Central memory CD4-positive, alpha-beta T cell (primary cell): ENCODE measurements at places on chromosomes 7 and 10.

GRCh38 chr7:97006055-97006815, 882 bp downstream of the DLX6 start:
- peak; percentile 37 for DNase-seq

DNA sequence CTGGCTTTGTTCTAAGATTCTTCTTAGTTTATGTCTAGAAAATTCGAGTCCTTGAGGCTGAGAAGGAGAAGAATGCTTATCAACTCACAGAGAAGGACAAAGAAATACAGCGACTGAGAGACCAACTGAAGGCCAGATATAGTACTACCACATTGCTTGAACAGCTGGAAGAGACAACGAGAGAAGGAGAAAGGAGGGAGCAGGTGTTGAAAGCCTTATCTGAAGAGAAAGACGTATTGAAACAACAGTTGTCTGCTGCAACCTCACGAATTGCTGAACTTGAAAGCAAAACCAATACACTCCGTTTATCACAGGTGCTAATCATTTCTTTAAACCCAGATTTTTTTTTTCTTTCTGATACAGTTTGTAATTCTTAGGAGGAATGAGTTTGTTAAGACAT, 6.7 kb downstream of the CEP55 start:
- DNase-seq: no peak

DNA sequence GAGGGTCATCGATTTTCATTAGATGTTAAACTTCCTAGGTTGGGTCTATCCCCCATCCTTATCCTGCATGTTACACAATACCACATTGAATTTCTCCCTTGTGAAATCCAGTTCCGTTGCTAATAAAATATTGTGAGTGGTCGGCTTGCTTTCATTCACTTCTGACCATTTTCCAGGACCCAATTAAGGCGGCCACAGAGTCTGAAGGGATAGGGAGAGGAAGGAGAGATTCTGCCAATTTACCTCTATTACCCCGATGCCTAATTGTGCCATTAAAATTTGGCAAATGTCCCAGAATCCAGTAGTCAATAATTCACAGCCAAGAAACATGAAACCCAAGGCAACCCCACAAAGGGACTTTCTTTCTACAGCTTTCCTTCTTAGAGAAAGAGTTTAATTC, 129.9 kb downstream of the IPMK start:
- DNase-seq: no peak

DNA sequence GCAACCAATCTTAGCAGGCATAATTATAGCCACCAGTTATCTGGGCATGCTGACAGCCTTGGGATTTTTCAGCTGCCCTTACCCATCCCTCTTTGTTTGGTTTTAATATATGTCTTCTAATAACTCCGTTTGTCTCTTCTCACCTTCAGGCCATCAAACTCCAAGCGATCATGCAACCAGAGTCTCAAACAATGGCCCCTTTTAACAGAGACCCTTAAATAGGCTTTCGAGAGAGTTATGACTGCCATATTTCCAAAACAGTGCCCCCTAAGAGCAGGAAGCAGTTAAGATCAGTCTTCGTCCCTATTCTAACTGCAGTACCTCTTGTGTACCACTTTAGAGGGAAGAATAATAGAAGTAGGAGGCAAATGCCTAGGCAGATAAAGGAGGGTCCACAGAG, 157.5 kb downstream of the DGKB start:
- no peak for DNase-seq

DNA sequence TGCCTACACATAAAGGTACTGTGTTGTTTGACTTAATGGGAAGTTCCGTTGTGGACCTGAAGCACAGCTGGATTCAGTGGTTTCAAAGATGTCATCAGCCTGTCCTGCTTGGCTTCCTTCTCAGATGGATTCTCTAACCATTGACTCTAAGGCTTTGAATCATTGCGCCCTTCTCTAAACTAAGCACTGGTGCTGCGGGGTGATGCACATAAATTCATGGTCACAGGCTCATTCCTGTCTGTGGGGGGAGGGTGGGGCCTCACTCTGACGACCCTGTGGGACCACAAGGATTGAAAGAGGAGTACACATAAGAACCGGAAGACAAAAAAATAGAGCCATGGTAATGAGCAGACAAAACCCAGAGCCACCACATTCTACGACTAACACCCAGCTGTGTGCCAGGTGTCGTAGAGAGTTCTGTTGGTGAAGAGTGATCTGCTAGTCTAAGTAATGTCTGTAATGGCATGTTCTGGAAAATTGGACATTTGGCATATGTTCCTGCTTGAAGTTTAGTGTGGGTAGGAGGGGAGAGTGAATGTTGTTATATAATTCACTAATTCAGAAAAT, 97.3 kb upstream of the YAE1 start:
- no peak for DNase-seq

- DNase-seq: no peak
Measured at GRCh38 chr7:71974611-71975010, 437.5 kb downstream of the CALN1 start.

- DNase-seq: no peak
Measured at GRCh38 chr7:125465527-125465926, 535.9 kb upstream of the POT1 start.

- no peak for DNase-seq
Measured at GRCh38 chr10:86349474-86349873, 17.1 kb downstream of the GRID1 start.

DNA sequence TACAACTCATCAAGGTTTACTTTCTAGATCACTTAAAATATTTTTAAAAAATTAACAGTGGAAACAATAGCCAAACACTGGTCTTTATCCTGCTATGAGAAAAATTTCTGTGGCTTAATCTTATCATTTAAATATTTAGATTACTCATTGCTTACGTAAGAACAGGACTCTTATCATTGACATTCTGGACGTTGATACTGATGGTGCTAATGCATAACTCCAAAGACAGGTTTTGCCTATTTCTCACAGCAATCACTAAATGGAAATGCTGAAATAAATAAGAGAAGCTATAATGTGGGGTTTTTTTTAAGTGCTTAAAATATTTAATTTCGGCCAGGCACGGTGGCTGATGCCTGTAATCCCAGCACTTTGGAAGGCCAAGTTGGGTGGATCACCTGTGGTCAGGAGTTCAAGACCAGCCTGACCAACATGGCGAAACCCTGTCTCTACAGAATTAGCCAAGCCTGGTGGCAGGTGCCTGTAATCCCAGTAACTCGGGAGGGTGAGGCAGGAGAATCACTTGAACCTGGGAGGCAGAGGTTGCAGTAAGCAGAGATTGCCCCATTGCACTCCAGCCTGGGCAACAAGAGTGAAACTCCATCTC, 195.0 kb downstream of the HGF start:
- DNase-seq: no peak

- DNase-seq: no peak
Measured at GRCh38 chr10:34498821-34499220, 316.3 kb downstream of the PARD3 start.

- DNase-seq: no peak
Measured at GRCh38 chr10:3976718-3977117, 191.7 kb upstream of the KLF6 start.

DNA sequence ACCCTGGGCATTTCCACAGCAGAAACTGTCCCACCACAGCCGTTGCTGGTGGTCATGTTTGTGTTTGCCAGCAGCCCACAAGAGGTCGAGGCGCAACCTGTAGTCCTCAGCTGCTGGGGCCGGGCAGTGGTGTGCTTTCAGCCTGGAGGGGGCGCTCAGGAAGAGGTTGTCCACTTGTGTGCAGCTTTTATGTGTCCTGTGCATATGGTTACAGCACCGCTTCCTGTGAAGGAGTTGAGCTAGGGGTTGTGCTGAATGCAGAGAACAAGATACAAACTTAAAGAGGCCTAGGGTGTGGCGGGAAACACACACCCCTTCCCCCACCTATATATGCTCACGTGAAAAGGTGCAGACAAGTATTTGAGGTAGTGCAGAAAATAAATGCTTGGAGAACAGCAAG, 29.5 kb upstream of the PFKFB3 start:
- peak; percentile 76 for DNase-seq

GRCh38 chr10:117763528-117763927, 221.0 kb downstream of the EMX2 start:
- DNase-seq: no peak

DNA sequence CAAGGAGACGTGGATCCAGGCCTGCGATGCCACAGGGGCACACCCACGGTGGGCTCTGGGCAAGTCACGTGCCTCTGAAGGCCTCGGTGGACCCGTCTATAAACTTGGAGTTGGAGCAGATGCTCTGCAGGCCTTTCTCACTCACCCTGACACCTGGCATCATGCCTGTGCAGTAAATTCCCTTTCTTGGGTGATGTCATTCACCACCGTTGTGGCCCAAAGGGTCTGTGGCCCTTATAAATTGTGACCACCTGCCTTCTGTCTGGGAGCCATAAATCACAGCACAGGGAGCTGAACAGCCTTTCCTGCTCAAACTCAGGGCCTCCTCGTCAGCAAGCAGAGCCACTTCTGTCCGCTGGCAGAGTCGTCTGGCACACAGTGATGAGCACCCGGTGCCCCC, 52.2 kb downstream of the GPAM start:
- DNase-seq: no peak

GRCh38 chr10:25493122-25493893, 318.5 kb downstream of the GPR158 start:
- DNase-seq: no peak

DNA sequence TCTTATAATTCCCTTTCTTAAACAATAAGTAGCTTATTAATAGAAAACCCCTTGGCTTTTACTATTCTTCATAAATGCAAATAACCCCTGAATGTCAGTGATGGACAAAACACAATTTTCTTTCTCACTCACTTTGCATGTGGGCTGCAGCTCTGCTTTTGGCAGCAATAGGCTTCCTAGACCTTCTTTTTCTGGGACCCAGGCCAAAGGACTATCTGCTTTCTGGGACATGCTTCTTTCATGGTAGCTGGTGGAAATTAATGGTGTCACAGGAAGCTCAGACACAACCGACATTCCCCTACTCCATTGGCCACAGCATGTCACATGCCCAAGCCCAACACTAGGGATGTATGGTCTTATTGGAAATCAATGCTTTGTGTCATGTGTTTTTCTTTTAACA, 134.3 kb upstream of the MDFIC start:
- DNase-seq: no peak

DNA sequence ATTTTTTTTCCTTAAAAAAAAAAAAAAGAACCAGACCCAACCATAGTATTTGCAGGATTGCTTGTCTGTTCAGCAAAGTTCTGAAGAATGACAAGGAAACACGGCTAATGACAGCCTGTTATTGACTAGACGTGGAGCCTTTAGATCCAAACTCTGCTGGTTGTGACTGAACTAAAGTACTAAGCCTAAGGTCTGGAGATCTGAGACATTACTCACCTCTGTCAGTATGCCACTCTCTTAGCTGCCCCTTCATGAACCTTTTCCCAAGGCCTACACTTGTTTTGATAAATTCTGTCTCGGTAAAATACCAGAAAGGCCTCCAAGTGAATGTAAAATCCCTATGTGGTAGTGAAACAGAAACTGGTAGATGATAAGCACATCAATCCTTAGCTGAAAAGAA, 101.0 kb downstream of the CABCOCO1 start:
- DNase-seq: no peak

- DNase-seq: no peak
Measured at GRCh38 chr7:132777414-132777813, 201.1 kb upstream of the PLXNA4 start.

DNA sequence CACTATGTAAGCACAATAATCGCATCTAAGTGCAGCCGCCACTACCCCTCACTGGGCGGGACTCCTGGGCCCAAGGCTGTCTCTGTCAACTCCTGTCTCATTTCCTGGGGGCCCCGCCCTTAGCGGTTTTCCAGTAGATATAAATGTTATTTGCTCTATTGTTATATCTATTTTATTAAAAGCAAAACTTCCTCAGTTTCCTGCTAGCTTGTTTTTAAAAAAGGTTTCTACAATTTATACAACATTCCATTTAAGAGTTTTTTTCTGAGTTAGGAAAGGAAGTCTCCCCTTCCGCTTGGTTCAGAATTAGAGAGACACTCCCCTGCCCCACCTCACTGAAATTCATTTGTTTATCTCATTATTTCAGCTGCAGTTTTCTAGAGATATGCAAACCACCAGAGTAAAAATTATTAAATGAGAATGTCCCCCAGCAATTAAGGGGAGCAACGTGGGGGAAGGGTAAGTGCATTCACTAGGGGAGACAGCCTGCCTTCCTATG, 82.7 kb downstream of the RAMP3 start:
- no peak for DNase-seq

- no peak for DNase-seq
Measured at GRCh38 chr10:102880256-102880655, 11.0 kb downstream of the AS3MT start.

GRCh38 chr7:101717628-101718357, 88.7 kb upstream of the MYL10 start:
- DNase-seq: no peak

- DNase-seq: no peak
Measured at GRCh38 chr10:70661623-70662361, 10.5 kb upstream of the ADAMTS14 start.

DNA sequence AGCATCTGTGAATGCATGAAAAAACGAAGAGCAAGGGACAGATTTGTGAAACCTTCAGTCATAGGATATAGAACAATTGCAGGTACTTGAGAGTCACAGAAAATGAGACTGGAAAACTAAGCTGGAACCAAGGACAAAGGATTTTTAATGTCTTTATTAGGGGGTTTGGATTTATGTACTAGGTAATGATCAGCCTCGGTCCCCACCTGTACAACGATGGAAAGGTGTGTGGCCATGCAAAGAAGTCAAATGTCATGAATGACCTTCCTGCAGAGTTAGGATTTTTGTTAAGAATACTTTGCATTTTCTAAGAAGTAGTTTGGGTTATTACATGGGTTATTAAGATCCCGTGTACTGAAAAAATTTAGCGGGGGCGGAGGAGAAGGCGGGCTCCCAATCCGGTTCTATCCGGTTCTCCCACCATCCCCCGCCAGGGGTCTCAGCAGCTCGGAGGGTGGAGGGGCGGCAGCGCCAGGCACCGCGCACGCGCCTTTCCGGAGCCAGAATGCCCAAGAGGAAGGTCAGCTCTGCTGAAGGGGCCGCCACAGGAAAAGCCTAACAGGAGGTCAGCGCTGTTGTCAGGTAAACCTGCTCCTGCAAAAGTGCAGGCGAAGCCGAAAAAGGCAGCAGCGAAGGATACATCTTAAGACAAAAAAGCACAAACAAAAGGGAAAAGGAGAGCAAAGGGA, 327.5 kb upstream of the PLXDC2 start:
- DNase-seq: no peak

- DNase-seq: no peak
Measured at GRCh38 chr7:51085034-51085692, 231.4 kb downstream of the COBL start.
